ENCODE measurements at places on chromosomes 3 and 15.

DNA sequence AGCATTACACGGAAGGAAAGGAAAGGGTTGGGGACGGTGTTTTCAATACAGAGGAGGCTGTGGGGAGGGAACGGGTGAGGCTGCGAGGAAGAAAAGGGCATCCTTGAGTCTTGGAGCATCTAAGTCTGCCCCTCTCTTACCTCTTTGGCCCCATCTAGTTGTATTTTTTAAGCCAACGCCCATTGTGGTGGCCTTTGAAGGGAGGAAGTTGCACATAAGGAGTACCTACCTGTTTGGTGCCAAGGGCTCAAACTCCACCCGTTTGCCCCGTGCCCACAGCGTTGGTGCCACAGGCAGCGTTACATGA is 146.1 kb upstream of the UMPS start:
- no peak for DNase-seq

DNA sequence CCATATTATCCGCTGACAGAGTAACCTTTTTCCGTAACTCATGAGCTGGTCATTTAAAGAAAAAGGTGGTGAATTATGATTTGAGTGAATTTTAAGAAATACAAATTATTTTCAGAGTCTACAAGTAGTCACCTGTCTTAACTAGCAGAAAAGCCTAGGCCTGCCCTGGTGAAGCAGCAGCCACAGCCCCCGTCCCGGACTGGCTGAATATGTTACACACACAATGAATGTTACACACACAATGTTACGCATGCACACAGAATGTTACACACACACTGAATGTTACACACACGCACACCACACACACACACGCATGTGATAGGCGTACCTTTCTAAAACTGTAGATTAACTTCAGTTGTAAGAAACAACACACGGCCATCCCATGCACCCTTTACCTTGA is 77.8 kb downstream of the VGLL4 start:
- no peak for DNase-seq

DNA sequence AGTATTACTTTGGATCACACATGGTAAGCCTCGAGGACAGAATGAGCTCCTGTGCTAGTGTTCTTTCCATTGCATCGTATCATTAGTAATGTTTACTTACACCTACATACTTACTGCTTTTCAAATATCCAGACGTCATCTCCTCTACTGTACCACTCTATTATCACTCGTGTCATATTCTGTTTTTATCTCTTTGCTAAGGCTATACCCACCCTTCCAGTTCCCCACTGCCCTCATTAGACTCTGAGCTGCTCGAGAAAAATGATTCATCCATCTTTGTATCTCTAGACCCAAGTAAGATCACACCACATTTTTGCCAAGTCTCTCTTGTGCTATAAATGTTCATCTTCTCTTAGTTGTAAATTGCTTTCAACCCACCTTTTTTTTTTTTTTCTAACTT is 245.7 kb downstream of the TIGIT start:
- no peak for DNase-seq

- DNase-seq, result no peak
Observed at GRCh38 chr3:27452368-27453090, 31.7 kb downstream of the SLC4A7 start.

GRCh38 chr3:117762621-117763037 is 1053.0 kb downstream of the TUSC7 start:
- no peak for DNase-seq

GRCh38 chr3:72660270-72661114 is 187.8 kb downstream of the SHQ1 start:
- no peak for DNase-seq

DNA sequence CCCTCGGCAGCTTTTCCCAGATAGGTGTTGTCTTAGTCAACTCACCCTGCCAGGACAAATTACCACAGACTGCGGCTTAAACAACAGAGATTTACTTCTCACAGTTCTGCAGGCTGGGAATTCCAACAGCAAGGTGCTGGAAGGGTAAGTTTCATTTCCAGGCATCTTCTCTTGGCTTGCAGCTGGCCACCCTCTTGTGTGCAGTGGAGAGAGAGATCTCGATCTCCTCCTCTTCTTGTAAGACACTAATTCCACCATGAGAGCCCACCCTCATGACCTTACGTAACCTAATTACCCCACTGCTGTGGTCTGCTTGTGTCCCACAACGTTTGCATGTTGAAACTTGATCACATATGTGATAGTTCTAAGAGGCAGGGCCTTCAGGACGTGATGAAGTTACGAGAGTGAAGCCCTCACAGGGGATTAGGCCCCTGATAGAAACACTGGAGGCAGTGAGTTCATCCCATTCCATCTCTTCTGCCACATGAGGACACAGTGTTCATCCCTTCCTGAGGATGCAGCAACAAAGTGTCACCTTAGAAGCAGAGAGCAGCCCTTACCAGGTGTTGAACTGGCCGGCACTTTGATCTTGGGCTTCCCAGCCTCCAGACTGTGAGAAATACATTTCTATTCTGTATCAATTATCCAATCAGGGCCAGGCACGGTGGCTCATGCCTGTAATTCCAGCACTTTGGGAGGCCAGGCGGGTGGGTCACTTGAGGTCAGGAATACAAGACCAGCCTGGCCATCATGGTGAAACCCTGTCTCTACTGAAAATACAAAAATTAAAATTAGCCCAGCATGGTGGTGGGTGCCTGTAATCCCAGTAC is 247.7 kb downstream of the PLCL2 start:
- DNase-seq, result no peak
